ENCODE measurements at places on chromosomes 1 and 21.
A peak's percentile ranks its signal among the peaks of the same experiment; 100 is the strongest.

GRCh38 chr1:204574016-204574864, 58.0 kb downstream of the MDM4 start:
- DNase-seq = no peak

DNA sequence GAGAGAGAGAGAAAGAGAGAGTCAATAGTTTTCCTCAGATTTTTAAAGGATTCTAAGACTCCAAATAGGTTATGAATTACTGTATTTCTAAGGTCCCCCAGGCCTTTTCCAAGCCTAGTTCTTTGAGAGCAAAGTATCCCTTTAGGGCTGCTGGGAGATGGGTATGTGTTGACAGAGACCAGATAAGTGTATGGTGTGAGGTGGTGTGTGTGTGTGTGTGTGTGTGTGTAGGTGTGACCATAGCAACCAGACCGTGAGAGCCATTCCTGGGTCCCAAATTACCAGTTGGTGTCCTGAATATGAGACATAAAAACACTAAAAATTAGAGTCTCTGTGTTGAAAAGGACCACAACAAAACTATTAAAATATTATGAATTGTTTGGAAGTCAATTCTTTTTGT, 41.7 kb upstream of the DNAJC6 start:
- DNase-seq = no peak

- no peak for DNase-seq
Observed at GRCh38 chr1:20233866-20234265, 47.5 kb upstream of the PLA2G2C start.

- DNase-seq = no peak
Observed at GRCh38 chr1:172529304-172529703, 3.6 kb upstream of the SUCO start.

GRCh38 chr1:10936998-10937901, 75.2 kb upstream of the TARDBP start:
- no peak for DNase-seq

- DNase-seq = no peak
Observed at GRCh38 chr21:39079617-39080016, 103.6 kb downstream of the PSMG1 start.

- DNase-seq = no peak
Observed at GRCh38 chr1:244952940-244953339, 88.6 kb upstream of the HNRNPU start.

DNA sequence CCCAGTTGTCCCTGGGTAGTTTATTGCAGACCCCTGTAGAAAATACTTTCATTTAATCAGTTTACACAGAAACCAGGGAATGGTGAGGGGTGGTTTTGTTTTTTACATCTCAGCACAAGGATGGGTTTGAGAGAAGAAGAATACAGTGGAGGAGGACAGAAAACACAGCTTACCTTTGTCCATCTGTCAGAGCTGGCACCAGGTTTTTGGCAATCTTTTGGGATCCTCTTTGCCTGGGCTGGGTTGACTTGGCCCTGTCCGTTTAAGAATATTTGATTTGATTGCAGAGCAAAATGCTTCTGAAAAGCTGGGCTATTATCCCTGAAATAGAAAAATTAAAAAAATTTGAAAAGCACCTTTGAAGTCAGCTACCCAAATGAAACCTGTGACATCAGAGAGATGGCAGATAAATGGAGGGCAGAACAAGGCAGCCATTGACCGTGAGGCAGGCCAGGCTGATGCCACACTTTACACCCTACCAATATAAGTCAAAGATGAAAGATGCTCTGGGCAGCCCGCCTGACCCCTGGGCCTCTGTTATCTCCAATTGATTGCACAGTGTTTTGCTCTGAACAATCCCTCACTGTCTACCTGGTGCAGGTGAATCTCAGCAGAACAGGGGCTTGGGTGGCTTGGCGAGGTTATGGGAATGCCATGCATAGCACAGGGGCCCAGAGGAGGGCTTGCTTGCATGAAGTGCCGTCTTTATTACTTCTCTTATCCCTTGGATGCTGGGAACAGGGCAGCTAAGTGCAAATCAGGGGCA, 218.8 kb downstream of the LMX1A start:
- no peak for DNase-seq

GRCh38 chr1:97093741-97094140, 372.2 kb downstream of the PTBP2 start:
- DNase-seq = no peak

- no peak for DNase-seq
Observed at GRCh38 chr1:108000620-108001111, 35.7 kb upstream of the VAV3 start.

- DNase-seq = no peak
Observed at GRCh38 chr1:226322986-226323385, 14.0 kb upstream of the LIN9 start.

DNA sequence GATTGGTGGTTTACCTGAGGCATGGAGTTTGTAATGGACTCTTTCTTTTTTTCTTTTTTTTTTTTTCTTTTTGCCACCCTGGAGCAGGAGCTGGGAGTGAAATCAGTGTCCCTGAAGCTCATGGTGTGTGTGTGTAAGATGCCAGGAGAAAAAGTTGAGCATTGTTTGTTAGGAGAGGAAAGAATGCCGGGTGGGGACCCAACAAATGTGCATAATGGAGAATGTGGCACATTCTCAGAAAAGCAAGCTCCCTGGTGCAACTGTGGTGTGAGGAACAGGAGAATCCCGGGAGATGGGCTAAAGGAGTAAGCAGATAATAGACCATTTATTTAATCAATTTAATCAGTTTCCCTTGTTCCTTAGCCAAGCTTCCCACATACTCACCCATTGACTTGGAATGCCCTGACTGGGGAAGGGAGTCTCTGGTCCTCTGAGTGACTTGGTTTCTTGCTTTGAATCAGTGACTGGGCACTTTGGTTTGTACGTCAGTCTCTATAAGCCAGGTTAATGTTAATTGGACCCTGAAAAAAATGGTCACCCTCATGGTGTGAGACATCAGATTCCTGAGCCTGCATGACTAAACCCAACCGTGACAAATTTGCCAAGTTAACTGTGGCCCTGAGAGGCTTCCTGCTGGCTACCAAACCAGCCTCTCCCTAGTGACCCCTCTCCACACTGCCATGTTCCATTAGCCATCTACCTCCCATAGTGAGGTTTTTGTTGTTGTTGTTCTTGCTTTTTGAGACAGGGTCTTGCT, 43.9 kb upstream of the ITPKB start:
- DNase-seq = no peak

GRCh38 chr1:72111662-72112061, 170.7 kb downstream of the NEGR1 start:
- no peak for DNase-seq

DNA sequence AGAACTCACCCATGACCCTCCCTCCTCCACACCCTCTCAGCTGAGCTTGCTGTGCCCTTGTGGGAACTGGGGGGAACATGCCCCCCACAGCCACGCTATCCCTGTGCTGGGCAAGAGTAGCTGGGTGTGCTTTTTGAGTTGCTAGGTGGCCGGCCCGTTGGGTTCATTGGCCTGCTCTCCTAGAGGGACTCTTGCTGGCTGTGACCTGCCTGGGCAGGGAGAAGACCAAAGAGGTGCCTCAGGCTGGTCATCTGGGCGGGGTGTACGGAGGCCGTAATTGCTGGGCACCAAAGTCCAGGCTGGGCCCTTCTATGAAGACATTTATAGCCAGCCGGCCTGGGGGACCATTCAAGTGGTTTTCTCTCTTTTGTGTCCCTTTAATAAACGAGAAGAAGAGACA, 138.3 kb upstream of the ZBTB40 start:
- DNase-seq = peak; percentile 47

GRCh38 chr1:208413006-208413405, 168.8 kb upstream of the PLXNA2 start:
- DNase-seq = no peak

DNA sequence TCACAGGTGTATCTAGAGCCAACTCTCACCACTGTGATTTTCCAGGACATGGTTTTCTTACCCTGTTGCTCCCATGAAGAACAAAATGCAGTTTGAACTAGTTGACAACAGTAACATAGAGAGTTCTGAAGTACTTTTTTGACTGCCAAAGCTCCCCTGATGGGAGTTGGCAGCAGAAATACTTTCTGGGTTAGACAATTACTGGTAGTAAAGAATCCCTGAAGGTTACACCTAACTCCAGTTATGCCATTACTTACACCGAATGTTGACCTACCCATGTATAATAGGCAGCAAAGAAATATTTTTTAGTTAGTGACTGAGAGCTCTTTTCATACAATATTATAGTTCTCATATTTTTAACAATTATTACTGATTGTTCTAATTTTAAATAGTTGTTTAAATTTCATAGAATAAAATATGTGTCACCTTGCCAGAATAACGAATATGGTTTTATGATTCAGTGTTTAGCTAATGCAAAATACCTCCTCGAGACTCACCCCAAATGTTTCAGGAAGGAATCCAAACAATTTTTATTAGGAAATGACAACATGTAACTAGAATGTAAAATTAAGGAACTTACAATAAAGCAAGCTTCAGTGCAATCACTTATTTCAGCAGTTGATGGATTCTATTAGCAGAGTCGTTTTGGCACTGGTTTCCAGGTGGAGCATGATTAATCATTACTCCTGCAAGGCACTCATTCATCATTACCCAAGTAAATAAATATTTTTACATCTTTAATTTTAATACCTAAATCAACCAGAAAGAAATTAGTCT, 237.6 kb downstream of the MRPL39 start:
- no peak for DNase-seq

DNA sequence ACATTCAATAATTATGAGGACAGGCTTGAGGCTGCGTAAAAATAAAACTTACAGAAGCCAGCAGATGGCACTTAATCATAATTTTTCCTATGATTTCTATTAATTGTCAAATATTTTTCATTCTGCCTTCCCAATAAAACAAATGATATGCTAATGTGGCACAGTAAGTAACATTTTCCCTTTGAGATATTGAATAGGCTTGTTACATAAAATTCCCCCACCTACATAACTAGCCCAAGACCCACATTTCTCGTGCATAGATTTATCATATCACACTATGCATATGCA, 55.4 kb upstream of the PTGFRN start:
- DNase-seq = no peak

DNA sequence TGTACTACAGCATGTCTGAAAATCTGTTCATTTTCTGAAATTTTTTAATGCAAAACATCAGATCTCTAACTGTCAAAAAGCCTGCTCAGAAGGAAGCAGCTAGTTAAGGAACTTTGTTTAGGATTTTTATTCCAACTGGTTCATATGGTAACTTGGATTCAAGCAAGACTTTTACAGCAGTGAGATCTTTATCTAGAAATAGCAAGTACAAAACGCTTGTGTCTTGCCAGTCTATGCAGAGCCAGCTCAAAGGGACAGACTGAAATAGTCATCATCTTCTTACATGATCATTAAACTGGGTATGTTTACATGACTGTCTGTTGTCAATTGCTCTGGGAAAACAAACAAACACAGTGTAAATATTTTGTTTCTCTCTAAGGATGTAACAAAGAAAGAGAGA, 37.6 kb downstream of the DDAH1 start:
- DNase-seq = no peak

DNA sequence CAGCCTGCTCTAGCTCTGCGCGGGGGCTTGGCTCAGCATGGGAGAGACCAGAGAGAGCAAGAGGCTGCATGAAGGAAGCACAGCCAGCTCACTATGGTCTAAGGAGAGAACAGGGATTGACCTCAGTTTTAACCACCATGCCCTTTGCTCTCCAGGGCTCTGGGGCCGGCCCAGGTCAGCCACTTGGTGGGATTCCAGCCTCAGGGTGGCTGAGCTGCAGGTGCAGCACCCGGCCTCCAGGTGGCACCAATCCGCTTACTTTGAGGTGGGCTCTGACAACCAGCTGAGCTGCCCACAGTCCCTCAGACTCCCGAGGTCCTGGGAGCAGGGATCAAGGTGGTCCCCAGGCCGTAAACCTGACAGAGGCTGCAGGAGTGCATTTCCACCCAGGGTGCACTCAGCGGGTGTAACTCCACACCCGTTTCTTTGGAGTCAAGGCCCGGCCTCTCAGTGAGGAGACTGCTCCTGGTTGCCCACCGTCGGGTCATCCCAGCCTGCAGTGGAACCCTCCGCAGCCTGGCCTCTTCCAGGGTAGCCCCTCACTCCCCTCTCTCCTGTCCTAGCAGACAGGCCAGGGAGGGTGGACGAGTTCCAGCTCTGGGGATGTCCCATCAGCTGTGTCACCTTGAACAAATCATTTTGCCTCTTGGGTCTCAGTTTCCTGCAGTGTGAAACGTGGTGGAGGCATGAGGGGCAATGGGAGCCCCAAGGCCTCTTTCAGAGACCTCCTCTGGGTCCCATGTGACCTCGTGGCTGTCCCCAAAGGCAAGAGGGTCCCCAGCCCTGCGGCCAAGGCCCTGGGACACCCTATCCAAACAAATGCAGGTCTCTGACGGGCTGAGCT, 607 bp upstream of the LGR6 start:
- no peak for DNase-seq

DNA sequence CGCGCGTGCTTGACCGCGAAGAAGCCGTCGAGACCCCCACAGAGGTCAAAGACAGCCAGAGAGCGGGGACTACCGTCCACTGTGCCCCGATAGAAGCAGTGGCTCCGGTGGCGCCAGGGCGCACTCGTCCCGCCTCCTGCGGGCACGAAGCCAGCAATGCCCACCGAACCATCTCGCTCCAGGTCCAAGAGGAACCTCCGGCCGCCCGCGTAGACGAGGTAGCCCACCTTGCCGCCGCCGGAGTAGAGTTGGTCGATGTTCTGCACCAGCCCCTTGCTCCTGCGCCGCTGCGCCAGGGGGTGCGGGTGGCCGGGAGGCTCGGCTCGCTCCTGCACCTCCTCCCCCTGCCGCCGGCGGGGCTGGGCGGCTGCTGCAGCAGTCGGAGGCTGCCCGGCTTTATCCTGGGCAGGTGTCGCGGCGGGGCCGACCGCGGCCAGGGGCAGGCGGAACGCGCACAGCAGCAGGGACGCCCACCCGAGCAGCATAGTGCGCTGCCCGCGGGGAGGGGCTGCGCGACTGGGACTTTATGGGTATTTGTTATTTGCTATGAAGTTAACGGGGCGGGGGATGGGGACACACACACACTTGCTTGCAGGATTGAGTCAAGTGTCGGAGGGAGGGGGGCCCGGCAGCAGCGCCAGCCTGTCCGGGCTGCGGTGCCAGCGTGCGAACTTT, 844 bp downstream of the ADAMTS5 start:
- DNase-seq = no peak

DNA sequence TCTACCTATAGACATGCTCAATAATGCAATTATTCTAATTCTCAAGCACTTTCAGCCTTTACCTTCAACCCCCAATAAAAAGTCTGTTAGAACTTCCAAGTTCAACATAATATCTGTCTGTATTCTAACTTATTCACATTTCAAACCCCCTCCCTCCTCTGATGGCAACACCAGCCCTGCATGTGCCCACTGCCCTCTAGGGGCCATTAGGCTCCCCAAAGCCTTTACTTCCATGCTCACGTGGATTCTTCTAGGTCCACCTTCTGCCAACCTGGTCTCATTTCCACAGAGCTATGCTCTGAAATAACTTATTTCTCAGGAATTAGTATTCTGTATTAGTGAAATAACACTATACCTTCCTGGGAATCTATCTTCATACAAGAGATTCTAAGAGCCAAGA, 22.2 kb upstream of the KPRP start:
- no peak for DNase-seq

Measured in vagina (tissue), 2 donors.